Activated effector memory CD4-positive, alpha-beta T cell treated with anti-CD3 and anti-CD28 coated beads, Interleukin-2, amount 50 U/mL, for 16 hours (primary cell): ENCODE measurements at places on chromosomes 12 and 14.

GRCh38 chr12:26636710-26637328 lies 196.2 kb downstream of the ITPR2 start:
- no peak for DNase-seq

DNA sequence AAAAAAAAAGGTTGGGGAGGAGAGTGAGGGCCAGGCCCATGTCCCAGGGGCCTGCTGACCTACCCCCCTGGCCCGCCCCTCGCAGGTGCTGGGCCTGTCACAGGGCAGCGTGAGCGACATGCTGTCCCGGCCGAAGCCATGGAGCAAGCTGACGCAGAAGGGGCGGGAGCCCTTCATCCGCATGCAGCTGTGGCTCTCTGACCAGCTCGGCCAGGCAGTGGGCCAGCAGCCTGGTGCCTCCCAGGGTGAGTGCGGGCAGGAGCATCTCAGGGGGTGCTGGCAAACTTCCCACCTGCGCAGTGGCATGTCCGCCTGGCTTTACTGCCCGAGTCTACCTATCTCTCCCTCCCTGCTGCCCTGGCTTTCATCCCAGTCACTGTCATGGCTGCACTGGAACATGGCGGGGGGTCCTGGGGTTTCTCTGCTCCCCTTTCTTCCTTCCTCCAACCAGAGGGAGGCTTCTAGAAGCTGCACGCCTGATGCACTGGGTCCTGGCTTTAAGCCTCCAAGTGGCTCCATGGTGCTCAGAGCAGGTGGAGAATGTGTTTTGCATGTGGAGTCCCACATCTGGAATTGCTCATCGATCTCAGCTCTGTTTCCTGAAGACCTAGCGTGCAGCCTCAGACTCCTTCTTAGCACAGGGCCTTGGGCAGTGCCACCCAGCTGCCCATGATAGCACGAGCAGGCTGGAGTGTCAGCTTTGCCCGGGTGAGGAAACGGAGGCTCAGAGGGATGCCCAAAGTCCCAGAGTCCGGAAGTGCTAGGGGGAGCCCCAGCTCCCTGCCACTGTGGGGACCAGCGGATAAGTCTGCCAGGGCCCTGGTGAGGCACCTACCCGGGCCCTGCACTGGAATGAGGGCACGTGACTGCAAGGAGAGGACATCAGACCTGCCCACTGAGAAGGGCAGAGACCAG lies 46.3 kb downstream of the PHETA1 start:
- DNase-seq = no peak

DNA sequence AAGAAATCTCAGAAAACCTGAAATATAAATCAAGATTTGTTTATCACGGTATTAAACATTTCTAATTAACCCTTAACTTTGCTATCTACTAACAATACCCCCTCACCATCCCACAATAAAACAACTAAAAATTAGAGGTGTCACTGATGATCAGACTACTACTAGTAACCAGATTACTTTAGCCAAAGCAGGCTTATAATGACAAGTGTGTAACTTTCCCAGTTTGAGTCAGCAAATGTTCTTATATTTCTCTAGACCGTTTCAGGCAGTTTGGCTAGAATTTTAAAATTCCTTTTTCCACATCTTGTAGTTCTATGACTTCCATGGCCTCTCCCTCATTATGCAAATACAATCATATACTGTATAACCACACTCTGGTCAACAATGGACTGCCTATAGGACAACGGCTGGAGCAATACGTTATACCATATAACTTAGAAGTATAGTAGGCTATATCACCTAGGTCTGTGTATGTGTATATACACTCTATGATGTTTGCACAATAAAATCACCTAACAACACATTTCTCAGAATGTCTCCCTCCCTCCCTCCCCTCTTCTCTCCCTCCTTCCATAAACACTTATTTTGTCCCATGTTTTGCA lies 102.1 kb downstream of the DENND5B start:
- DNase-seq = no peak

GRCh38 chr14:88299865-88300530 lies 23.1 kb downstream of the KCNK10 start:
- DNase-seq = no peak

GRCh38 chr12:80001562-80001961 lies 66.7 kb upstream of the PPP1R12A start:
- DNase-seq = no peak

DNA sequence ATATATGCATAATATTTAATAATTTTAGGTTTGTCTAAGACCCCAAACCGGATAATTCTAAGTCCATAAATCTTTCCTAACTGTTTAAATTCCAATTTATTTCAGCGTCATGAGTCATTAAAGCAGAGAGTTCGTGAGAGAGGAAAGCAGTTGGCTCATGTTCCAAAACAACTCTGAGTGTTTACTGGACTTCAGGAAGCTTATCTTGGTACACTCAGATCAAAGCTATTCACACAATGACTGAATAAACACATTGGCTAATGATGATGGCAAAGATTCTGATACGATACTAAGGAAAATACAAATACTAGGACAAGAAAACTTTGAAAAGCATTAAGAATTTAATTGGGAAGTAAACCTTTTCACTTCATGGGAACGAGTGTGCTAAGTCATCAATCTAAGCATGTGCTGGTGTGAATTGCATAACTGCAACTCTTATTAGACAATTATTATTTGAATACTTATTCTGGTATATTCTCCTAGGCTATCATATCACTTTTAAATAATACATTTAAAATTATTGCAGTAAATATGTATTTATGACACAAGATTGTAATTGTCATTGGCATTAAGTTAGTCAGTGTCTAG lies 34.8 kb upstream of the CLEC14A start:
- no peak for DNase-seq

GRCh38 chr14:61716956-61717355 lies 21.6 kb downstream of the HIF1A start:
- DNase-seq = no peak

DNA sequence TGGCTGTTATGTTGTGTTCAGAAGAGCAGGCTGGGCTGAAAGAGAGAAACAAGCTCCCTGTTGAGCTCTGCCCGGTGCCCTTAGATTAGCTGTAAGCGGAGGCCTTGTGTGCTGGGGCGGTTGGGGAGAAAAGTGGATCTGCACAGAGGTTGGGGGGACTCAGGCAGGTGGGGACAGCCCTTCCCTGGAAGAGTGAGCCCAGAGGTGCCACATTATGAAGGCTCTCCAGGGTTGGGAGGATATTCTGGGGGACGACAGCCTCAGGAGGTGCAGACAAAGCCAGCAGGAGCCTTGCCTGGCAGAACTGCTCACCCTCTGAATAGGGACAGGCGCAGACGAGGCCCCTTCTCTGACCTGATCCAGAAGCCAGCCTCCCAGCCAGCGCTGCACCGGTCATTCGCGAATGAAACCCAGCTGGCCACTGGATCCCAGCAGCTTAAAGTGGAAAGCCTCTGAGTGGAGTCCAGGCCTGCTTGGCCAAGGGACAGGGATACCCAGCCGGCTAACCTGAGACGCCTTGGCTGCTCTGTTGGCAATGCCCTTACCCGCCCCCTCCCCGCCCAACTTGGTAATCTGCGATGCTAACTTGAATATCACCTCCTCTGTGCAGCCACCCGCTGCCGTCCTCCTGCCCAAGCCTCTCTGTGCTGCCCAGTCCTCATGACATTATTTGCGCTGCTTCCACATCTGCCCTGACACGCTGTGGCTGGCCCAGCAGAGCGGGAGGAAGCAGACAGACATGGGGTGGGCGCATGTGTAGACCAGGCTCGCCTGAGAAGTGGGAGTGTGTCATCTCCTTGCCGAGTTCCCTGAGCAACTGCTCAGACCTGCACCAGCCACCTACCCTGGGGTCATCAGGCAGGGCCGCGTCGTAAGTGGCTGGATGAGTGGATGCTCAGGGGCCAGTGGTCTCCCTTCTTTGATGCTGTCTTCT lies 5.6 kb downstream of the HIP1R start:
- DNase-seq = no peak

- no peak for DNase-seq
Observed at GRCh38 chr14:63394432-63394831, 75.7 kb upstream of the GPHB5 start.

GRCh38 chr12:85865890-85866289 lies 8.2 kb upstream of the NTS start:
- DNase-seq = no peak

DNA sequence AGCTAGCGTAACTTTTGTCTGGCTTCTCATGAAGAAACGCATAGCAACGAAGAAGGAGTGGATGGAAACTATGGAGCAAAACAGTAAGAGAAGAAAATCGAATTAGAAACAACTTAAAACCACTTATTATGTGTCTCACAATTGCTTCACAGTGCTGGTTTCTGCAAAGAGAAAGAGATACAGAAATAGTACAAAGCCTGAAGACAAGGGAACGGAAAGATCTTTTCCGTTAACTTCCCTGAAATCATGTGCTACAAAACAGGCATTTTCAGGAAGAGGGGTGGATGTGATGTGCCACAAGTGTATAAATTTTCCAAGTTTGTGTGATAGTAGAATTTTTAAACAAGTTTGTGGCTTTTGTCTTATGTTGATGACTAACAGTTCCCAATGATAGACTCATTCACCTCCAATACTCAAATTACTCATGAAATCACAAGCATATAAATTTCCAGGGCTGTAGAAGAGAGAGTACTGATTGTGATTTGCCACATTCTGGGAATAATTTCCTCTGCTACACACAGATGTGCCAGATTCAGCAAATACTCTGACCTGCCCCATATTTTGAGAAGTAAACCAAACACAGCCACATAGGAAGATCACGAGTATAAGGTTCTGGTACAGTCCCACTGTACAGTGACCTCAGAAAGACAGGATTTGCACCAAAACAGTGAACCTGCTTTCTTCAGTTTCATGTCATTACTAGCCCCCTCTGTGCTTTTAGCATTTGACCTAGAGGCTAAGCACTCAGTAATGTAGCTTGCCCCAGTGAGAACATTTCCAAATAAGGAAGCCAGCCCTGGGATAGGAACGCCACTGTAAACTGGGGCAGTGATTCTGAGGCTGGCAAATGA lies 41.4 kb upstream of the PPFIA2 start:
- DNase-seq = no peak

- DNase-seq = no peak
Observed at GRCh38 chr12:104546575-104546974, 89.8 kb downstream of the CHST11 start.

DNA sequence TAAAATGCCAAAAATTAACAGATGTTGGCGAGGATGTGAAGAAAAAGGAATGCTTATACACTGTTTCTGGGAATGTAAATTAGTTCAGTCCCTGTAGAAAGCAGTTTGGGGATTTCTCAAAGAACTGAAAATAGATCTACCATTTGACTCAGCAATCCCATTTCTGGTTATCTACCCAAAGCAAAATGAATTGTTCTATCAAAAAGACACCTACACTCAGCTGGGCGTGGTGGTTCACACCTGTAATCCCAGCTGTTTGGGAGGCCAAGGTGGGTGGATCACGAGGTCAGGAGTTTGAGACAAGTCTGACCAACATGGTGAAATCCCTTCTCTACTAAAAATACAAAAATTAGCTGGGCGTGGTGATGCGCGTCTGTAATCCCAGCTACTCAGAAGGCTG lies 279.3 kb upstream of the PDE3A start:
- DNase-seq = no peak

DNA sequence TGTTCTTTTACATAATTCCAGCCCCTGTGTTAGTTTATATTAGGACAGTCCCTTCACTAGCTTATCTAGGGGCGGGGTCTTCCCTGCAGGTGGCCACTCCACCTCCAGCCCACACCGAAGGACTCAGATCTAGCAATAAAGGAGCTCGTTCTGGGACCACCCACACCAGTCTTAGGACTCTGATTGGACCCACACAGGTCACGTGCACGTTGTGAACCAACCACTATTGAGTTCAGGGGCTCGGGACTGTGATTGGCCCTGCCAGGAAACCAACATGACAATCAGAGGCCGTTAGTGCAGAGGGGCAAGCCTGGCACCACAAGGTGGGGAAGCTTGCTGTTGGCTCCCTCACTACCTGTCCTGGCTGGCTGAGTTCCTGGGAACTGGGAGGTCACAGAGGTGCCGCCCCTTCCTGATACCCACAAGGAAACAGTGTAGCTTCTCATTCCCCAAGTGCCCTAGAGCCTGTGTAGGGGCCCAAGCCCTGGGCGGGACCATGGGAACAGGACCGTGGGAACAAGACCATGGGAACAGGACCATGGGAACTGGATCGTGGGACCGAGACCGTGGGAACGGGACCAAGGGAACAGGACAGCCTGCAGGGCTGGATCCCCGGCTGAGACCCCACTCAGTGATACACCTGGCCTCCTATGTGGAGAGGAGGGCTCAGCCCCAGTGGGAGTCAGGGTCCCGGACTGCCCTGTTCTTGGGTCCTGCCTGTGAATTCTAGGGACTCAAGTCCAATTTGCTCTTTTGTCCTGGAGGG lies 297.8 kb downstream of the ADGRD1 start:
- no peak for DNase-seq

DNA sequence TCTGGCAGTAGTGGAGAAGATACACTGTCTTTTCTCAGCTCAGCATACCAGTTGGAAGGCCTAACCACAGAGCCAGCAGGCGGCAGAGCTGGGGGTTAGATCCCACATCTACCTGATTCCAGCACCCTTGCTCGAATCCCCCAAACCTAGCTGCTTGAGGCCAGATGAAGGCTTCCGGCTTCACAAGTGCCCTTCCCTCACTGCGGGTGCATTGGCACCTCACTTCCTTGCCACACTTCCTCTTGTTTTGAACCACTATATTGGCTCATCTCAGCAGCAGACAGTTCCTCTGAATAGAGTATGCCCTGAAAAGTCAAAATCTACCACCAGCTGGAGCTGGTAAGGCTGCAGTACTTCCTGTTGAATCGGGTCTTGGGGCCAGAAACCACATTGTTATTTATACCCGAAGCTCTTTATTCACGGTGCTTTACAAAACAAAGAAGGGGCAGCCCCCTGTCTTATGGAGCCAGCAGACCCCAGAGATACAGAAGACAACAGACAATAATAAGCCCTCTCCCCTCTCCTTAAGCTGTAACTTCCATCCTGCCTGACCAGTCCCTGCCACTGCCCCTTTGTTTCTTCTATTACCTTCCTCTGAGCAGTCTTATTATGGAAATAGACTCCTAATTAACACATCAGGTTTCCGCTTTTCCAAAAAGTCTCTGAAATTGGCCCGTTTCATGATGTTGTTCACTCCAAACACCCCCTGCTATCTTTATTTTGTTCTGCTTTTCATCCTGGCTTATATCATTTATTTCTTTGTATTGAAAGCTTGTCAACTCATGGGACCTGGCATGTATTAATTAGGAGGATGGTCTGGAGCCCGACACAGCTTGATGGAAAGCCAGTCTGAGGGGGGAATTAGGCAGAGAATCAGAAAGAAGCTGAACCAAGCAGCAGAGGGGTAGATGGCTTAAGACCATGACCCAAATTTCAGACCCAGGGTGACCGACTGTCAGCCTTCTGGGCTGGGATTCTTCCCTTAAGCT lies 233.5 kb downstream of the EFCAB11 start:
- DNase-seq = peak; percentile 84

GRCh38 chr12:4443616-4444015 lies 2.0 kb downstream of the FGF6 start:
- no peak for DNase-seq

- no peak for DNase-seq
Observed at GRCh38 chr14:64912261-64912660, 2.0 kb upstream of the CHURC1 start.

- no peak for DNase-seq
Observed at GRCh38 chr12:11811008-11811407, 161.5 kb downstream of the ETV6 start.
